ENCODE measurements at places on chromosomes 1 and 21.

DNA sequence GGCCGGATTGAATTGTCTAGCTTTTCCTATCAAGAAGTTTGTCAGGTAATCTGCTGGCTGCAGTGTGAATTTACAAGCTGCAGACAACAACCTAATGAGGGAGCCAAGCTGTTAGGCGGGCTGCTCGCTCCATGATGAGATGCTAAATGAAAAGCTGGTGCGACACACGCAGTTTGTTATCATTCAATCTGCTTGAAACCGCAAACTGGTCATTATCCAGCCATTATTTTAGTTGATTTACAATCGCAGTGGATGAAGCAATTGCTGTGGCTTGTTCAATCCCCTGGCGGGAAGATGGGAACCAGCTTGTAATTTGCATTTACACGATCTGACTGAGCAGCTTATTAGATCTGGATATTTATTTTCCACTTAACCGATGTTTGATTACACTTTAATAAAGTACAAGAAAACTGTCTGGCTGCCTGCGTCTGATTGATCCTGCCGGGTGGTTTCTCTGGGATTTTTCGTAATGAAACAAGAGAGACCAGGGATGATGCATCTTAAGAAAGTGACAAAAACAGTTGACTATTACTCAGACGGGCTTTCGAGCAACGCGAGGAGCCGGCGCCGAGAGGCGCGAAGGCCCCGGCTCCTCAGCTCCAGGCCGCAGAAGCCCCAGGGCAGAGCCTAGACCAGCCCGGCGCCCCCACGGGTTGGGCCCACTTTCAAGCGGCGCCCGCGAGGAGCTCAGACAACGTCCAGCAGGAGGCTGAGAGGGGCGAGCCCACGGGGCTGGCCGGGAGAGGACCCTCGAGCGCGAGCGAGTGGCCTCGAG is 118.0 kb upstream of the BARHL2 start:
- no peak for DNase-seq

DNA sequence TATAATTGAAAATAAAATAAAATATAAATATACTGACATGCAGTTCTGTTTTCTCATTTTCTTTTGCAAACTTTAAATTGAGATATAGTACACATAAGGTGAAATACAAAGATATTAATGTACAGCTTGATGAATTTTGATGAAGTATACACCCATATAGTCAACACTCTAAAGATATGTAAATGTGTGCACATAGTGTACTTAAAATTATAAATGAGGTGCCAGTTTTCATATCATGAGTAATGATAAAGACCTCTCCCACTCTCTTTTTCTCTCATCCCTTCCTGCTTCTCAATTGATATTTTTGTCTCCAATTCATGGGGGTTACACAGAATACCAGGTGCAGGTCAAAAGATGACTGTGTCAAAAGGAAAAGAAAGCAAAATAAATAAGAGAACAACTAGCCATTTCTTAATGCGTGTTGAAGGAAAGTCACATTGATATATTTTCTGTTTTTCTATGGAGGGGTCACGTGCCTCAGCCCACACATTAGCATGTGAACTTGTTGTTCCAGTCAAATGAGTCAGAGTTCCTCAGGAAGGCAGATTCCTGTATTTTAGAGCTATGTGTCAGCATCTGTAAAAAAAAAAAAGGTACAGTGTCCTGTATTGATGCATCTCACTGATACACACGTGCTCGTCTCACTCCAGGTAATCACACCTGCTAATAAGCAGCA is 64.3 kb upstream of the HOOK1 start:
- DNase-seq = no peak

GRCh38 chr21:40070871-40071270 is 203.6 kb downstream of the PCP4 start:
- no peak for DNase-seq

GRCh38 chr1:187033693-187034390 is 205.1 kb downstream of the PLA2G4A start:
- no peak for DNase-seq

- DNase-seq = no peak
These were observed 38.5 kb upstream of the TDRD10 start for GRCh38 chr1:154463512-154463990.

DNA sequence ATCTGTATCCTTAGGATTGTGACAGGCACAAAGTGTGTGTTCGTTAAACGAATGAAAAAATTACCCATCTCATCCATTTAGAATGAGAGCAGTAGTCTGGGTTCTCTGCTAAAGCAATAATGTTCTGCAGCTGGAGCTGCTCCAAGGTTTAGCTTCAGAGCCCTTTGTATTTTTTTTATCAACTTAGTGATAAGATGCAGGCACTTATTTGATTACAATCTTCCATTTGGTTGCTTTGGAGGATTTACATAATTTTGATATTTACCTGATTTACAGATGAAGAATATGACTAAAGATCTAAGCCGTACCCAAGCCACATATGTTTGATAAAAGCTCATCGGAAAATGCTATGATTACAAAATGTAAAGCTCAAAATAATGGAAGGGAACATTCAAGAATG is 201.2 kb downstream of the KCTD3 start:
- no peak for DNase-seq

DNA sequence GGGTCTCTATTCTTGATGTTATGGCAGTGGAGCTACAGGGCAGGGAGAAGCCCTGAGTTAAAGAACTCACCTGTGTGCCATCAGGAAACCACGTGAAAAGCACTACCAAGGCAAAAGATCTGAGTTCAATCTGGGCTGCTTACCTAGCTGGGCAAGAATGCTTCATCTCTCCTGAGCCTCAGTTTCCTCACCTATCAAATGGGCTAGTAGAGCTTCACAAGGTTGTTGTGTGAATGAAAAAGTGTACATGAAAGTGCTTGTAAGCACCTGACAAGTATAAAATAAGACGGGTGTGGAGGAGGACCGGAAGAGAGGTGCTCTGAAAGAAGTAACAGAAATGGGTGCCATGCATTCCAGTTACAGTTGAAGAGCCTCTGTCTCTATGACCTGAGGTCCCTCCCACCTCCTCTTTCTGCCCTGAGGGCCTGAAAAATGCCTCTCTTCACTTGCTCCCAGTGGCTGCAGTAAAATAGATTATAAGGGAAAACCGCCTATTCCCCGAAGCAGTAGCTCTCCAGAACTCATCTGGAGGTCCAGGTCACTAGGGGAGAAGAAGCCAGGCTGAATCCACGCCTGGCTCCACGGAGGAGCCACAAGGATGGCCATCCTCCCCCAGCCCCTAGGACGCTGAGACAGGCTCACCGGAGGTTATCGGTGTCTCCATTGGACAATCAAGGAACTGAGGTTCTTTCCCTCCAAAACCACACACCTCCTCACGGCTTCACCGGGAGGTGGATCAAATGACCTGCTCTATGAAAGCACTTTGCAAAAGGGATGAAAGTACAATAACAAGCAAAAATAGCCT is 1.4 kb downstream of the GPR161 start:
- DNase-seq = no peak

DNA sequence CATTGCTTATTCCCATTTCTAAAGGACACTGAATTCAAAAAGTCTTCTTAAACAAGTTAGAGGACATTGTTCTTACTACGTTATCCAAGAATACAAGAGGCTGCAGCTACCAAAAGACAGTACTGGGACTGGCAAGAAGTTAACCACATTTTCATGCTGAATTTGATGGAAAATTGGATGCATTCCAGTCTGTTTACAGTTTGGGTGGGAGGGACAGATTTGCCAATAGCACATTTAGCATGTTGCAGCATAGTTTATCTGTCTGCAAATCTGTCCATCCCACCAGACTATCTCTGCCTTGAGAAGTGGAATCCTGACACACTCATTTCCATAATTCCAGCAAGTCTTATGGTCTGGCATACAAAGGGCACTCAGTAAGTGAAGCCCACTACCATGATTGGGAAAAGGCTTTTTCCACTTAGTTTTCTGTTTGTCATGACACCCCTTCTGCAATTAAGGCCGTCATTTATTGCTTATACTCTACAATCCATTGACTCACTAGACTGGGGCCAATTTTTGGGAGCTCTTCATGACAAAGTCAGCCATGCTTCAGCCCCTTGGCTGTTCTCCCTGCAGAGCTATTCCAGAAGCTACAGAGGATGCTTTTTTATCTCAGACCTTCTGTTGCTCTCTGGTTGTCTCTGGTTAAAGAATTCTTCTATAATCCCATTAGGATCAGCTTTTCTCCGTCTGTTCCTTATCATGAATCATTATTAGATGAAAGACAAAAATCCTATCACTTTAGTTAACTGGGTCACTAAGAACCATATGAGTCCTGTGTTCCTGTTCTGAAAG is 355.8 kb upstream of the PTBP2 start:
- no peak for DNase-seq

- DNase-seq = no peak
These were observed 1.5 kb downstream of the TGFB2 start for GRCh38 chr1:218346391-218347204.

- peak; percentile 17 for DNase-seq
These were observed 1.7 kb downstream of the WNT9A start for GRCh38 chr1:227945891-227946623.

DNA sequence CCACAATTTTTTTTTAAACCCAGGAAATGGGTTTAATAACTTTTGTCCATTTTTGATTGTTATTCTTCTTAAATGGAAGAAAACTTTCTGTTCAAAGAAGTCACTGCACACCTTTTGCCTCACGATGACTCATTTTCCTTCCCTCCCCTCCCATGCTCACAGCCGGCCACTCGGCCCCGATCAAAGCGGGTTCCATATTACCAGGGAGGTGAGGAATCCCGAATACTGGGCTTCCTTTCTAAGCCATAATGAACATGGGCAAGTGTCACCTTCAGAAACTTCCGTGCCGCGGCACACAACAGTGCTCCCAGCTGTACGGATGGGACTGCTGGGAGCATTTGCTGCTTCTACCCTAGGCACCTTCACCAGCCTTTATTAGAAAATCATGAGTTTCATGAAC is 121.4 kb downstream of the HLCS start:
- DNase-seq = no peak

- peak; percentile 90 for DNase-seq
These were observed at the start of gene DNAJB4 for GRCh38 chr1:78004719-78005447. Gene DNAJB4, plus strand, starts transcription at chr1:78004939. Its CDS starts 172 bp downstream, at chr1:78005111.

DNA sequence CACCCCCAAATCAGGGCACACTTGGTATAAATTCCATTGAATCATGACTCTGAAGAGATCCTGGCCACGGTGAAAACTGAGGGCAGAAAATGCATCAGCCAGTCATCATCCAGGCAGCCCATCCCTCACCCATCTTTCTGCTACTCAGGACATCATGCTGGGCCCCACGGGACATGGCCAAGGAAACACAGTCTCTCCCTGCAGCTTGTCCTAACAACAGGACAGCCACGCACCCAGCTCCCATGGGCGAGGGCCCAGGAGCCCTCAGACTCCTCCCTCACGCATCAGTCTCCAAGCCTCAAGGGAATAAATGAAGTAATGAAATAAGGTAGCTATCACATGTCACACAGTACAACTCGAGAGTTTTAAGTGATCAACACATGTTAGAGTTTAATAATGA is 37.8 kb downstream of the ELK4 start:
- DNase-seq = no peak

DNA sequence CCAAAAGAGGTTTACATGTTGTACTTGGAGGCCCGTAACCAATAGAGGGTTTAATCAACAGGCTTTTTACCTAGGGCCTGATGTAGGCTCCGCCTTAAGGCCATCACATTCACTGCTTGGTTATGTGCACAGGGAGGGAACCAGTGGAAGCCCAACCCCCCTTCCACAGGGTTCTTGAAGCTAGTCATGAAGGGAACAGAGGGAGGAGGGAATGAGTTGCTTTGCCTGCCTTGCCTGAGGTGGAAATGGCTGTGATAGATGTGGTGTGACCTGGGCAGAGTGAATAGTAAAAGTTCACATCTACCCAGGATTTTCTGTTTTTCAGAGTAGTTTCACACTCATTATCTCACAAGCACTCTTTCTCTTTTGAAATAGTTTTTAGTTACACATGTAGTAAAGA is 215.1 kb downstream of the ST6GALNAC3 start:
- DNase-seq = no peak

GRCh38 chr21:26909972-26910371 is 56.9 kb downstream of the ADAMTS5 start:
- DNase-seq = no peak

DNA sequence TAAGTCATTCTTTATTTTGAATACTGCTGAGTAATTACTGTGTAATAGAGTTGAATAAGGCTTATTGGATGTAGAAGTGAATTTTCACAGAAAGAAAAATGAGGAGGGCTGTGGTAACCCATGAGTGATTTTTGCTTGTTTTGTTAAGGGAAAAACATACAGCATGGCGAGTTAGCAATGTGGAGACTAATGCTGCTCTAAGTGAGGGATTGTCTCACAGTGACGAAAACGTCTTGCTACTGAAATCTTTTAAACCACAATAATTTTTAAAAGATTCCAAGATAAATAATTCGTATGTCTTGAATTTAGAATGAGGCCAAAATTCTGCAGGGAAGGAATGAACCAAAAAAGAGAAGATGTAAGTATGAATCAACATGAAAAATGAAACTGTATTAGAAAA is 16.2 kb upstream of the PLA2G4A start:
- no peak for DNase-seq

- no peak for DNase-seq
These were observed 36.9 kb downstream of the RAP1GAP start for GRCh38 chr1:21631944-21632887.

DNA sequence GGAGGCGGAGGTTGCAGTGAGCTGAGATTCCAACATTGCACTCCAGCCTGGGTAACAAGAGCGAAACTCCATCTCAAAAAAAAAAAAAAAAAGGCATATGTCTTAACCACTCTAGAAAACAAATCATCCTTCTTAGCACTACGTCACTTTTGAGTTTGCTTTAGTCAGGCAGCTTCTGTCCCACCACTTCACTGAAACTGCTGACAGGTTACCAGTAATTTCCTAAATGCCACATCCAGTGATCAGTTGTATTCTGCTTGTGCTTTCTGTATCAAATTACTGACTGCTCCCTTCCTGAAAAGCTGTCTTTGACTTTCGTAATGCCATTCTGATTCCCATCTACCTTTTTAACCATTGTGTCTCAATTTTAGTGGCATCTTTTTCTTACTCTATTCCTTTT is 21.7 kb downstream of the RCOR3 start:
- DNase-seq = no peak

DNA sequence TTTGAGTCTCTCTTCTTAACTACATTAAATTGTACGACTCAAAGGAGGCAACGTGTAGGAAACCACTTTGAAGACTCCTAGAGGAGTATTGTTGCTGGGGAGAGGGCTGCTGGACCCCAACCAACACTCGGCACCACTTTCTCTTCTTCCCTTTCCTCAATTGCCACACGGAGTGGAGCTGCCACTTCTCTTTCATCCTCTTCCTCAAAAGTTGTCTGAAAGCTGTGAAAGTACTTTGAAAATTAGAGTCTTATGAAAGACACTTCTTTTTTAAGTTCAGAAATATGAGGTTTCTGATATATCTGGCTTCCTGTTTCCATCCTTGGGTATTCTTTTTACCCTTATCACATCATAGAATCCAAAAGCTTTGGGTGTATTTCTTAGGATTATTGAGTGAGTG is 59.5 kb downstream of the MRPS6 start:
- peak; percentile 65 for DNase-seq

GRCh38 chr1:8822373-8823294 is 5.2 kb upstream of the RERE start:
- no peak for DNase-seq

Measured in HL-60 (cell line).